ENCODE measurements at places on chromosomes 5 and 9.

DNA sequence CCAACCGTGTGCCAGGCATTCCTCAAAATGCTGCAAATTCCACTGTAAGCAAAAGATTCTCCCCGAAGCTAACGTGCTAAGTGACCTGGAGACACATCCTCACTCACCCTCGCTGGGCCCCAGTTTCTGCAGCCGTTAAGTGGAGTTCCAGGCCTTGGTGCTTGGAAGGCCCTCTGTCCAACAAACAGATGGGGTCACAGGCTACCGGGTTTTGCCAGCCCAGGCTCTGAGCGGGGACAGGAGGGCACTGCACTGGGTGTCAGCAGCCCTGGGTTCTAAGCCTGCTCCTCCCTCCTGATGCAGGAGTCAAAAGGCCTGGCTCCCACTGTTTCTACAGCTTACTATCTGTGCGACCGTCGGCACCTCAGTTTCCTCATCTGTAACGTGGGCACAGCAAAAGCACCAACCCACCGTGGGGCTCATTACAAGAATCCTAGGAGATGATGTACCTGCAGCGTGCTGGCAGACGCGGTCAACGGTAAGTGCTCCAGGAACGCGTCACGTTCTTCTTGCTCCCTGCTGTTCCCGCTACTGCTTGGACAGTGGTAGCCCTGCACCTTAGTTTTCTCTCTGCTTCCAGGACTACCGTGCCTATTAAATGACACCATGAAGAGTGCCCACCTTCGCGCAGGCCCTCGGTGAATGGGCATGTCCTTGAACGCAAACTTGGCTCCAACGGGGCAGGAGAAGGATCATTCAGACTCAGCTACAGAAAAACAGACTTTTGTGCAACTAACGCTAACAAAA, 84.8 kb downstream of the ADAMTS2 start:
- no peak for DNase-seq

GRCh38 chr5:43432486-43433375, 20.5 kb upstream of the CCL28 start:
- DNase-seq: peak; percentile 26

- DNase-seq: peak; percentile 79
Measured at GRCh38 chr5:151683986-151684588, 2.6 kb downstream of the SPARC start.

DNA sequence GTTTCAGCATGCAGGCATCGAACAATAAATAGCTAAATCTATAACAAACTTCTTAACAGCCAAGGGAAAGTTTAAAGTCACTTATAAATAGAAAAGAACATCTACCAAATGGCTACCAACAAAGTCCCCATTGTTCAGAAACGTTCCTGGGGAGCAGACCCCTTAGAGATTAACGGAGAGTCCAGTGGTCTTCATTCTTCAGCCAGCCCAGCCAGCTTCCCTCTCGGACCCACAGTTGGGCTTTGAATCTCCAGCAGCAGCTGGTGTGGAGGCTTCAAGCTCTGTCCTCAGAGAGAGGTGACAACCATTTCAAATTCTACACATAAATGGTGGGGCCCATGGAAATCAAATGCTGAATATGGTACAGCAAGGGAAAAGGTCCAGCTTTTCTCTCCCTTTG, 11.2 kb downstream of the ENC1 start:
- DNase-seq: no peak

GRCh38 chr5:107296572-107296971, 374.2 kb downstream of the EFNA5 start:
- DNase-seq: no peak

Data from inflammatory macrophage (primary cell).